ENCODE measurements at places on chromosomes 7 and 10.

- no peak for DNase-seq
These were observed 100.6 kb downstream of the PLXNA4 start for GRCh38 chr7:132475669-132476116.

DNA sequence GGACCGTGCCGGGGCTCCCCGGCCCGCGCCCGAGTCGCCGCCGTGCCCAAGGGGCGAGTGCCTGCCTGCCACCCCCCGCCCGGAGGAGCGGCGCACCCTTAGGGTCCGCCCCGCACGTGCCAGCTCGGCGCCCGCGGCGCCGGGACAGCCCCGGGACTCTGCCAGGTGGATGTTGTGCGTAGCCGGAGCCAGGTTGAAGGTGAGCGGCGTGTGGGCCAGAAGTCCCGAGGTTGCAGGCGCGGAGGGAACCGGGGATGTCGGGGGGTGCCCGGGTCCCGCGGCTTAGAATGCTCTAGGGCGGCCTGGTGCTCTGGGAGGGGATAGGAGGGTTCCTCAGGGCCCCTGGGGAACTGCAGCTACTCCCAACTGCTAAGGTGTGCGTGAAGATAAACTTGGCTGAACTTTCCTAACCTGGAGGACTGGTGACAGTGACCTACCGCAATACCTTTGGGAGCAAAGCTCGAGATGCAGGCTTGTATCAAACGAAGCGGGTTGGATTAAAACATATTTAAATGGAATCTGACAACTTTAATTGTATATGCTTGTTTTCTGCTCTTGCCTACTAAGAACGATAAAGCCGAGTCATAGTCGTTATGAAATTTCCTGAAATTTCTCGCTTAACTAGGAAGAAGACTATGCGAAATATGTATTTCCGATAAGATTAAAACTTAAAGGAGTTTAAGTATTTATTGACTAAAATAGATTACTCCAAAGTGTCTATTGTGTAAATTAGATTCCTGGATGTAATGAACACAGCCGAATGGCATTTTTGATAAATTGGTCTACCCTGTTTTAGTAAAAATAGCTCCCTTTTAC, at the start of gene CUX1:
Gene CUX1 (plus strand): TSS at position 156 of the 816 bp plus-strand sequence. CDS start 14 bp downstream, at position 170.
- no peak for DNase-seq

DNA sequence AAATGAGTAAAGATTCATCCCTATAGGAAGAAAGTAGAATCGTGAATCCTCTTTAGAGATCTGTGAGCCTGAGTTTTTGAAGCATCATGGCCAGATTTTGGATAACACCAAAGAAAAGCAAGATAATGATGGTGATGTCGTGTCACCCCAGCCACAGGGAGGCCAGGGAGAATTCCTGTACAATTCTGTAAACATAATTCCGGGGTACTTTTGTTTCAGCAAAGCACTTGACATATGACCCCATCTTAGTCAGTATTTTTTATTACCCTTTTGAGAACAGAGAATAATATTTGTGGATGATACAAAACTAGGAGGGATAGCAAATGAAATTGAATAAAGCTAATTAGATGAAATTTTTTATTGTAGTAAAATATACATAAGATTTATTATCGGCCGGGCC, 33.8 kb downstream of the NACAD start:
- no peak for DNase-seq

DNA sequence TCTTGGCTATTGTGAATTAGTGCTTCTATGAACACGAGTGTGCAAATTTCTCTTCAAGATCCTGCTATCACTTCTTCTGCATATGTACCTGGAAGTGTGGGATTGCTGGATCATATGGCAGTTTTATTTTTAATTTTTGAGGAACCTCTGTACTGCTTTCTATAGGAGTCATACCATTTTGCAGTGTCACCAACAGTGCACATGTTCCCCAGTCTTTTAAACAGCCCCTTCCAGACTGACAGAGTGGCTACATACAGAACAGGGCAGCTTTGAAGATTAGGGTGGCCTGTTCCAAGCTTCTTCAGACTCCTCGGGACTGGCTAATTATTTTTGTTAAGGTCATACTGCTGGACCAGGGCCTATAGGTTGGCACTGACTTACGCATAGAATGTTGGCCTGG, 82.9 kb downstream of the AUTS2 start:
- DNase-seq, result no peak

- DNase-seq, result no peak
These were observed 290.1 kb upstream of the ZMIZ1 start for GRCh38 chr10:78778444-78779338.

DNA sequence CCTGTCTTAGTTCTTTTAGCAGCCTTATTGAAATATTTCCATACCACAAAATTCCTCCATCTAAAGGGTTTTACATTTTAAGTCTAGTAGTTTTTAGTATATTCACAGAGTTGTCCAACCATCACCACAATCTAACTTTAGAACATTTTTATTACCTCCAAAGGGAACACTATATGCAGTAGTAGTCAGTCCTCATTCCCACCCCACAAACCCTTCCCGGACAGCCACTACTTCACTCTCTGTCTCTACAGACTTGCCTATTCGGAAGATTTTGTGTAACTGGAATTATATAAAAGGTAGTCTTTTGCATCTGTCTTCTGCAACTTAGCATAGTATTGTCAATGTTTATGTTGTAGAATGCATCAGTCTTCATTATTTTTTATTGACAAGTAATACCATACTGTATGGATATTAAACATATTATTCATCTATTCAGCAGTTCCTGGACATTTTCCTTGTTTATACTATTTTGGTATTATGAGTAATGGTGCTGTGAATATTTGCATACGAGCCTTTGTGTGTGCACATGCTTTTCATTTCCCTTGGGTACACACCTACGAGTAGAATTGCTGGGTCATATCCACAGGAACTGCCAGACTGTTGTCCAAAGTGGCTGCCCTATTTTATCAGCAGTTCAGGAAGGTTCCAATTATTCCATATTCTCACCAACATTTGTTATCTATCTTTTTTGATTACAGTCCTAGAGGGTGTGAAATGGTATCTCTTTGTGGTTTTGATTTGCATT, 60.9 kb upstream of the LANCL2 start:
- no peak for DNase-seq

- DNase-seq, result no peak
These were observed 38.0 kb upstream of the LEP start for GRCh38 chr7:128203047-128203491.

- no peak for DNase-seq
These were observed 278.2 kb downstream of the PLXDC2 start for GRCh38 chr10:20094226-20094976.

- no peak for DNase-seq
These were observed 176.0 kb downstream of the CCDC7 start for GRCh38 chr10:32621969-32622368.

DNA sequence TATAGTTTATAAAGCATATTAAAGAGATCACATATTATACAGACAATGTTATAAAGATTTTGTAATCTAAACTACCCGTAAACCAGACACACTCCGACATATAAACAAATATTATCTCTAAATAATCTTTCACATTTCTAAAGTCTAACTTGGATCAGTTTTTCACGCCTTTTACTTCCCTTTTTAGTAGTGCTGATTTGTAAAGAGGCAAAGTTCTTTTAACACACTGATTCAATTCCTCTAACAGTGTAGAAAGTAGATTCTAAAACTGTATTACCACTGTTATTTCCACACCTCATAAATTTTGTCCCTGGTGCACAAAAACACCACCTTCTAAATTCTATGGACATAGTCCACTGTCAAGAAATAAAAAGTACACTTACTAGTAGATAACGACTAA, 230.9 kb downstream of the DOCK4 start:
- no peak for DNase-seq

DNA sequence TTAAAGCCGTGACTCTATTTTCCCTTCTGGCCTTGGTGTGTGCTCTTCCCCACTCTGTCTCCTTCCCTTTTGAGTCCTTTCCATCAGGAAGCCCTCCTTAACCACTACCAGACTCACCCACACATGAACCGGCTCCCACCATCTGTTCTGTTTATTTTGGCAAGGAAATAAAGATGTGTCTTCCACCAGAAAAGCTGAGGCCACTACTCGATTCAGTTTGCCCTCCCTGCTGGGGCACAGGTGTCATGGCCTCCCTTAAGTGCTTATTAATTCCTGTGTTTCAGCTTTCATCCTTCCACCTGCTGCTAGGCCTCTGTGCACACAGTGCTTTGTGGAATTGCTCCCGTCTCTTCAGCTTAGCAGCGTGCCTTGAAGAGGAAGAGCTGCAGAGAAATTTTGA, 16.7 kb downstream of the POR start:
- DNase-seq, result no peak

DNA sequence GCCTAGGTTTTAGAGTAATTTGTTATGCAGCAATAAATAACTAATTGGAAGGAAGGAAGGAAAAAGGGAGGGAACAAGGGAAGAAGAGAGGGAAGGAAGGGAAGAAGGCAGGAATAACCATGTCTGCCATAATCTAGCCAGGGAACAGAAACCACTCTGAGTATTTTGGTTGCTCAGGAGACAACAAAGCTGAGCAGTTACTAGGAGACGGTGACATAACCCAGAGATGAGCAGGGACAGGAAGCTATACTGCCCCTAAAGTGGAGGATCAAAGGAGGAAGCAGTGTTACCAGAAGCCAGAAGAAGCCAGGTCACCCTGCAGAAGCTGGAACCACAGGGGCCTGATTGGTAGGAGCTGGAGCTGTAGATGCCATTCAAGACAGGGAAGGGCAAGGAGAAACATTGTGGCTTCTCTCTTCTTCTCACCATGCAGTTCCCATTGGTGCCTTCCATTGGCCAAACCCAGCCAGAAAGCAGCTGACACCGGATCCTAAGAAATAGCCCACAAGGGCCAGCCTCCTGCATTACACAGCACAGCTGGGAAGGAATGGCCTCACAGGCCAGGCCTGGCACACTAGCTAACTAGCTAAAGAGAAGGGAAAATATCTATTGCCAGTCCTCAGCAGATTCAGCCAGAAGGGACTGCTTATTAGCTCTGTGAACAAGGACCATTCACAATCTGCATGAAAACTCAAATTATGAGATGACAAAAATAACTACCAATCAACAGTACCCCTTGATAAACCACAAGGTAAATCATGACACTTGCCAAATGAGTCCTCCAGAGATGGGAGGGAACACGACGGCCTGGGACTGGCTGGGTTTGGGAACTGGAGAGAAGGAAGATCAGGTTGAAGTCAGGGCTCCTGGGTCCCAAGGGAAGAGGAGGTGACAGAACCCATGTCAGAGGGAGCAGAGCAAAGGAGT, 184.5 kb upstream of the NFE2L3 start:
- no peak for DNase-seq

All from H54 (cell line).